Omental fat pad (tissue), 4 donors: ENCODE measurements at places on chromosomes 2 and 18.

GRCh38 chr2:217741381-217741955, 261.3 kb downstream of the TNS1 start:
- no peak for DNase-seq

DNA sequence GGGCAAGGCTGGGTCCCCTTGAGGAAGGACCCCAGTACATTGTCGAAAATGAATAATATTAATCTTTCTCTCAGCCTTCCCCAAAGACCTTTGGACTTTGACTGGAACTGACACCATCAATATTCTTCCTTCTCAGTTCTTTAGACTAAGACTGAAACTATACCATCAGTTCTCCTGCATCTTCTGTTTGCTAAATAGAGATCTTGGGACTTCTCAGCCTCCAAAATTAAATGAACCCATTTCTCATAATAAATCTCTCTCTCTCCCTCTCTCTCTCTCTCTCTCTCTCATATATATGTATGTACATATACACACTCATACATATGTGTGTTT, 39.7 kb upstream of the VRK2 start:
- no peak for DNase-seq

DNA sequence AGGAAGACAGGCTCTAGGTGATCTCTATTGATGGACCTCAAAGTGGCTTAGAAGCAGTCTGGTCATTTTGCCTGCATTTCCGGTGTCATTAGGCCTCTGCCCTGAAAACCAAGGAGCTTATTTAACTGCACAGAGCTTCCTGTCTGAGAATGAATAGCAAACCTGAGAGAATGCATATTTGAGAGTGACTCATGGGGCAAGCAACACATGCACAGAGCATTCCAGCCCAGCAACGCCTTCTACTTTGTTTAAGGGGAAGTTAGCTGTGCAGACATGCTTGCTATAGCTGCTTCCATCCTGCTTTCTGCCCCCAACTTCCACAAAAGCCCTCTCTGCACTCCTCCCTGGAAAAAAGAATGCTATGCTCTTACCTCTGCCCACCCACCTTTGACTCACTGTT, 232.8 kb downstream of the GRB14 start:
- DNase-seq = no peak

DNA sequence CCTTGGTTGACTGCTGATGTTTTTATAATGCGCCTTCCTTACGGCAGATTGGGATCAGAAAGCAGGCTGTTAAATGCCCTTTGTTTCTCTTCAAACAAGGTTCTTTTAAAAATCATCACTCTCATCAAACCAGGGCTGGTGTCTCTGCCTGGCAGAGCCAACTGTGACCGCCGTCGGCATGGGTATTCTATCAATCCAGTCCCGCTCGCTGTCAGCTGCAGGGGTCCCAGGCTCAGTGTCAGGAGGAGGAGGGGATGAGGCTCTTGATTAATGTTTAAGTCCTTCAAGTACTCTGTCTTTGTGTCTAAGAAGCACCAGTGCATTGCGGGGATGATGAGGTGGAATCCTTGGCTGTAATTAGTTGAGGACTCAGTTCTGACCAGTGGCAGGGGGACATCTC, 348.1 kb downstream of the RNF144A start:
- DNase-seq = no peak

GRCh38 chr2:175152242-175152641, 15.8 kb downstream of the ATF2 start:
- DNase-seq = no peak

DNA sequence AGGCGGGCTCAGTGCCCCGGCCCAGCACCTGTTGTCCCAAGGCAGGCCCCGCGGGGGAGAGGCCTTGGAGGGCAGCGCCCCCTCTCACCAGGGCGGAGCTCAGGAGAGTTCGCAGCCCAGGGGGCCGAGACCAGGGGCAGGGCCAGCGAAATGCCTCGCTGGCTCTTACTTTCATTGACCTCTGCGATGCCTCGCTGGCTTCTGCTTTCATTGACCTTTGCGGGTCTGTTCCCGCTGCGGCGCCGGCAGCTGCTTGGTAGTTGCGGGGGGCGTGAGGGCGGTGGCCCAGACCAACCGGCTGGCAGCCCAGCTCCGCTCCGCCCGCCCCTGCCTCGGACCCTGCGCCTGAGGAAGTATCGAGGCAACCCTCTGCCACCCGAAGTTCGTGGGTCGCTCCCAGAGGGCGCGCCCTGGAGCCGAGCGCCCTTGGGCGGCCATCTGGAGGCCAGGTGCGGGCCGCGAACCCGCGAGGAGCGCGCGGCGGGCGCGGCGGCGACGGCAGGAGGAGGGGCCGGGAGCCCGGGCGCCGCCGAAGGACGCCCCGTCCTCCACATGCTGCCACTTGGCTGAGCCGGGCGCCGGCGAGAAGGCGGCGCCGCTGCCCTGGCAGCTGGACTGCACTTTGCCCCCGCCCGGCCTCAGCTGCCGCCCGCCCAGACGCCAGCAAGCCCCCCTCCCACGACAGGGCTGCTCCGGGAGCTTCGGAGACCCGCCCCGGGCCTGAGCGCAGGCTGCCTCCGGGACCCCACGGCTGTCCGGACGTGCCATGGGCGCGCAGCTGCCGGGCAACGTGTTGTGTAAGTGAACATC, 118.0 kb upstream of the MSTN start:
- DNase-seq = no peak

GRCh38 chr2:170514140-170514539, 201.0 kb upstream of the SP5 start:
- DNase-seq = no peak

DNA sequence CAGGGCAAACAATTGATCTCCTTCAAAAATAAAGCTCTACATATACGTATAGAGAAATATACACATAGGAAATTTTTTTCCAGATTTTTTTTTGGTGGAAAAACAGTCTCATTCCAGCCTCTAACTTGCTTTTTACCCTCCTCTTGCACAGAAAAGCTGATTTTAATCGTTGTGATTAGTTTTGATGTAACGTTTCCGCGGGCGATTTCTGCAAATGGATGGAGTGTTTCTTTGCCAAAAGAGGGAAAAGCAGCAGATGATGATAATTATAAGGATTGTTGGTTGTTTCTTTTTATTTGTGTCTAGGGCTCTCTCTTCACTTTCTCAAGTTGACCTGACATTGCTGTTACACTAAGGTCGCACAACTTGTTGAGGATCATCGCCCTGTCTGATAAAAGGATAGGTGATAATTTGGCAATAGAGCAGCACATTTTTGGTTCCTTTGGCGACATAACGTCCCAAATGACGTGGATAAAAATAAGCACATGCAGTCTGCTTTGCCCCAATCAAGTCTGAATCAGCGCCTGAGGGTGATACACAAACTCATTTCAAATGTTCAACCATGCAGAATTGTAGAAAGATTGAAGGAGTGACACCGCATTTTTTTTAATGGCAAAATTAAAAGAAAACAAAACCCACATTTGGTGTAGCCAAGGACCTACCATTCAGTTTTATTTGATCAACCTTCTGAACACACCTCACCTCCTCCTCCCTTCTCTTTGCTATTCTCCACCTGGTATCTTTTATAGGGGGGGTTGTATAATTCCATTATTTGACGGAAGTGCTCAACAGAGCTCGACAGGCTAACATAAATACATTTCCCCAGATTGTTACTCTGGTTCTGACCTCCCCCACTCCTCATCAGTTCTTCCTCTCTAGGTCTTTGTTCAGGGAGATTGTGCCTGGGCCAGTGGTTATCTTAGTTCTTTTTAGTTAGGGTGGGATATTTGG, 109.6 kb upstream of the KCTD1 start:
- DNase-seq = no peak

DNA sequence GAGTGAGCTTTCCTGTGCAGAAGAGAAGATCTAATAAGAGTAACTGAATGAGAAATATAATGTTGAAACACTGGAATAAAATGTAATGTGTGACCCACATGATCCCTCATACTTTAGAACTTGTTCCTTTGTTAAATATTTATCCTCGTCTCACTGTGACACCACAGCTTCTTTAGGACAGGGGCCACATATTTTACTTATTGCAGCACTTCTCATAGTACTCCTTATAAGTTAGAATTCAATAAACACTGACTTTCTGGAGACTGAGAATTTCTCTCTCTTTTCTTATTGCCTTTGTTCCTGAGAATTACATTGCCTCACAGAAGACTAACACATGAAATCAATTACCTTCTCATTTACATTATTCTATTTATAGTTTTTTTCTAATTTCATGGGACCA, 1234.6 kb upstream of the CHAC2 start:
- no peak for DNase-seq
